ENCODE measurements at places on chromosomes 3 and 15. TPM values are rescaled to one million over a fixed set of nuclear protein-coding genes. Genes with fewer than 3 reads are reported as not detected.

The HHLA2 gene
- not detected for total RNA-seq

DNA sequence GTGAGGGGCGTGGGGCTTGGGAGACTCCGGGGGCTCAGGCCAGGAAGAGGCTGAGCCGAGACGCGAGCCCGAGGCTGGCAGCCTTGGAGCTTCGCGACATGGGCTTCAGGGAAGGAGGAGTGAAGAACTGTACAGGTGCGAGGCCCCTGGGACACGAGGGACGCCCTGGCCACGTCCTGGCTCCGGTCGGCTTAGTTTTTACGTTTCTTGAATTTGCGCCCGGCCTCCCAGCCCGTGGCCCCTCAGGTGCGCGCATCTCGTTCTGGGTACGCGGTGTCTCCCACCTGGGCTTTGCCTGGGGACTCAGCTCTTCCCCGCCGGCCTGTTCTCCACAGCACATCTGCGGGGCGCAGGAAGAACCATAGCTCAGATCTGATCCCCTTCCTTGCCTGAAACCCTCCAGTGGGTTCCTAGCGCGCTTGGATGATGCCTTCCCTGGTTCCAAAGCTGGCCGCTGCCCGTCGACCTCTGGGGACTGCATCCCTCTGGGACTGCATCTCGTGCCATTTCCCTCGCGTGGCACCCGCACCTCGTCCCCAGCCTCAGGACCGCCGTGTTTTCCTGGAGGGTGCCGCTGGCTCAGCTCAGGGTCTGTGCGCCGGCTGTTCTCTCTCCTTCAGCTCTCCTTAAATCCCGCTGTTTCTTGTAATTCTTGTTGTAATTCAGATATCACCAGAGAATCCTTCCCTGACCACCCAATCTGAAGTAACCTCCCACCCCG lies 614 bp downstream of the CHCHD6 start:
- no peak for DNase-seq

- DNase-seq: no peak
Observed at GRCh38 chr15:73956743-73957135, 30.5 kb downstream of the LOXL1 start.

DNA sequence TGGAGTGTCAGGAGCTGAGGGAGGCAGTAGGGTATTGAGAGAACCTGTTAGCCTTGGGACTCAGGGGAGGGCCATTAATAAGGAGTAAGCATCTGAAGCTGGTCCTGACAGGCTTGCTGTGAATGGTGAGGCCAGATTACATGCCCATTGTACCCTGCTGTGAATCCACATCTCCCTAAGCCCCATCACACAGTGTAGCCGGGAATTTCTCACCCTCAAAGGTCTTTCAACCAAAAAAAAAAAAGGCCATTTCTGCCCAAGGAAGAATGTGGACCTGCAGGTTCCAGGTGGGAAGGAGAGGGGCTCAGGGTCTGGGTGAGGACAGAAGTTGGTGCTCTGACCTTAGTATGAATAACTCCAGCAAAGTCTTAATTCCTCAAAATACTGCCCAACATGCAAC lies 37.2 kb downstream of the MAGEF1 start:
- no peak for DNase-seq

The SI gene
- total RNA-seq: not detected

GRCh38 chr15:64459066-64459781 lies 1.2 kb upstream of the ZNF609 start:
- DNase-seq: no peak

DNA sequence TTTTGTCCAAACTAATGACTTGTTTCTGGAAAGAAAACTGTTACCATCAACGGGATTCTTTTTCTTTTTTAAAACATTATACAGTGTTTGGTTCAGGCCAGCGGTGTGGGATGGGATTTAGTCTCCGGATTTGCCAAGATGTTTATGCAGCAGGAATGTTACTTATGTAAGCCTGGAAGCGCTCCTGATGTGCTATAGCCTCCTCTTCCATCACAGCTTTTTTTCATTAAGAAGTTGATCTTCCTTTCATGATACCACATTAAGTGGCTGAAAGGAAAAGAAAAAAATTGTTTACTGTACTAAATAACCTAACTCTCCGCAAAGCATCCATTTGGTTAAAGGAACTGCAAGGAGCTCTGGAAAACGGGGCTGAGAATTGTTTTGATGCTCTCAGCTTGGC lies 120.5 kb upstream of the ALDH1A3 start:
- no peak for DNase-seq

DNA sequence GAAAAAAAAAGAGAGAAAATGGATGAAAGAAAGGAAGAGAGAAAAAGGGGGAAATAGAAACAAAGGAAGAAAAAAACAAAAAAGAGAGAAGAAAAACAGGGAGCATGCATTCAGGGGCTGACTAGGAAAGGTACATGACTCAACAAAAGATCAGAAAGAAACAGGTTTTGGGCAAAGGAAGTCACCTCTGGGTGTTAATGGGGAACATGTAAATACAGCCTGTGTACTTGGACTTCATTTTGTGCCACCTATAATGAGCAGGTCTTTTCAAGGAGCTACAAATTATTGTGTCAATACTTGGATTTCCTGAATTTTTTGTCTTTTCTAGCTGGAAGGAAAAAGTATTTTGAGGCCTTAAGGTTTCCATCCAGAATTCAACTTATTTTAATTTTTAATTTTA lies 53.4 kb upstream of the CCDC50 start:
- no peak for DNase-seq

The FAM107A gene
- not detected for total RNA-seq

GRCh38 chr3:72615182-72615581 lies 233.1 kb downstream of the SHQ1 start:
- DNase-seq: no peak

- no peak for DNase-seq
Observed at GRCh38 chr3:78872195-78872594, 895.6 kb downstream of the ROBO1 start.

GRCh38 chr3:105255350-105255749 lies 111.4 kb upstream of the ALCAM start:
- DNase-seq: no peak

- DNase-seq: no peak
Observed at GRCh38 chr3:139112230-139112558, 67.5 kb upstream of the PRR23C start.

GRCh38 chr15:49737127-49737526 lies 116.3 kb downstream of the DTWD1 start:
- no peak for DNase-seq

The UNC13C gene
- not detected for total RNA-seq

DNA sequence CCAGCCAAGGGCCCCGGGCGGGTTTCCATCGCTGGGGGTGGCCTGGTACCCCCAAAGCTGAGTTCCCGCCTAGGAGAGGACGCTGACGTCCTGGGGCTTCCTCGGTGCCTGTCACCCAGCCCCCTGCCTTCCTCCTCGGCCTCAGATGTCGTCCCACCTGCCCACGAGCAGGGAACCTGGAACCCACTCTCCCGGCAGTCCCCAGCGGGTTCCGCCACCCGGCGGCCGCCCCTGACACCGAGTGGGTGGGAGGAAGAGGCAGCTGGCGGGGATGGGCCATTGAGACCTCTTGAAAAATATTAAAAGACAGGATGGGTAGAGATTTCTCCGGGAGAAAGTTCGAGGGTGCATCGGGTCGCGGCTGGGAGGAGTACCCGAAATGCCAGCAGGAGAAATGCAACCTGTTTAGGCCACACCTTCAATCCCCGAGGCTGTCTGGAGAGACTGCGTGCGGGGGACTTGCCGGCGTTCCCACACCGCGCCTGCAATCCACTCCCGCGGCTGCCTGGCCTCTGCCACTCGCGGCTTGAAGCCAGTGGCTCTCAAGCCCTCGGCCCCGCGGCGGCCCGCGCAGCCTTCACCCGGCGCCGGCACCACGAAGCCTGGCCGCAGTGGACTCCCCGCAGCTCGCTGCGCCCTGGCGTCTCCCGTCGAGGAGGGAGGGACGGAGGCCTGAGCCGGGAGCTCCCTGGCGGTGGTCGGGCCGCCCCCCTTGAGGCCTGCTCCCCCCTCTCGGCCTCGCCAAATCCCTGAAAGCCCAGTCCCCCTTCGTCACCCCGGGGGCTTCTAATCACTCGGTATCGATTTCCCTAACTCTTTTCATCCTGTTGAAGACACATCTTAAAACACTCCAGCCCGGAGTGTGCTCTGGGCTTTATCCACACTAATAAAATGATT lies 8.6 kb upstream of the NR2F2 start:
- DNase-seq: no peak

GRCh38 chr15:64596701-64597476 lies 136.5 kb downstream of the ZNF609 start:
- DNase-seq: no peak

The ST3GAL6 gene
- total RNA-seq: 2.1 TPM

DNA sequence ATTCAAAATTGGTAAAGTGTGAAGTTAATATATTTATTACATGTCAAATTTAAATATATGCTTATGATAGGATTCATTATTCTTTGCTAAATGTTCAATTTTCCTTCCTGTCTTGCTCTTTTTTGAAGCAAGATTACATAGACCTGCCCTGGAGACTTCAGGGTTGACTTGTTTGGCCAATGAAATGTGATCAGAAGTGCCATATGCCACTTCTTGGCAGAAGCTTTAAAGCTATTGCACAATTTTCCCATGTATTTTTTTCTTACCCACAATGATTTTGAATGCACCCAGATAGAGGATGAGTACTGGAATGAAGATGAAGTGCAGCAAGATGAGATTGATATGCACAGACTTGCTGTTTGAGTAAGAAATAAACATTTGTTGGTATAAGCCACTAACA lies 406.3 kb upstream of the BCHE start:
- DNase-seq: no peak

- DNase-seq: no peak
Observed at GRCh38 chr3:160280836-160281235, 55.6 kb downstream of the C3orf80 start.
